SJCRH30 (cell line): ENCODE measurements at places on chromosomes 1 and 21.

- DNase-seq, result no peak
These were observed 69.0 kb downstream of the ITPKB start for GRCh38 chr1:226670073-226670472.

- no peak for DNase-seq
These were observed 55.5 kb upstream of the DYNLT5 start for GRCh38 chr1:66696771-66697170.

DNA sequence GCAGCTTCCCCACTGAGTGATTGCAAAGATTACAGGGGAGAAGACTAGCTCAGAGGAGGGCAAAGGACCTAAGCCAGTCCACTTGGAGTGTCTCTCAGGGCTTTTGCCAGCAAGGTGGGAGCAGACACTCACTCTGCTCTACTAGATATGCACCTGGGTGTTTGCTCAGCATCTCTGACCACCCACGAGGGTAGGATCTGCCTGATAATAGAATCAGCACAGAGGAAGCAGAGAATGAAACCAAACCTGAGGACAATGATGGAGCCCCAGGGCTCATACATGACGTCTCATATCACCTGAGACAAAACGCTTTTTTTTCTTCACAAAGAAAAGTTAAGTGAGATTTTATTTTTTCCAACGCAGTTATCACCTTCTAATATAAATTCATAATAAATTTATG is 79.4 kb downstream of the RRAGC start:
- no peak for DNase-seq

GRCh38 chr1:205450448-205450847 is 5.4 kb downstream of the BLACAT1 start:
- DNase-seq, result no peak

DNA sequence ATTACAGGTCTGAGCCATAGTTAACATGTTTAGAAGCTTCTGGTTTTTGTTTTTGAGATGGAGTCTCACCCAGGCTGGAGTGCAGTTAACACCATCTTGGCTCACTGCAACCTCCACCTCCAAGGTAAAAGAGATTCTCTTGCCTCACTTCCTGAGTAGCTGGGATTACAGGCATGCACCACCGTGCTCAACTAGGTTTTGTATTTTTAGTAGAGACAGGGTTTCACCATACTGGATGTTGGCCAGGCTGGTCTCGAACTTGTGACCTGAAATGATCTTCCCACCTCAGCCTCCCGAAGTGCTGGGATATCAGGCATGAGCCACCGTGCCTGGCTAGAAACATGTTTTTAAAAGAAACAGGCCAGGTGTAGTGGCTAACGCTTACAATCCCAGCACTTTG is 10.5 kb downstream of the NDUFS5 start:
- DNase-seq, result no peak

- DNase-seq, result peak; percentile 18
These were observed 49.8 kb downstream of the SLC16A1 start for GRCh38 chr1:112906150-112906698.

GRCh38 chr1:118335331-118335732 is 150.3 kb upstream of the SPAG17 start:
- peak; percentile 89 for DNase-seq

DNA sequence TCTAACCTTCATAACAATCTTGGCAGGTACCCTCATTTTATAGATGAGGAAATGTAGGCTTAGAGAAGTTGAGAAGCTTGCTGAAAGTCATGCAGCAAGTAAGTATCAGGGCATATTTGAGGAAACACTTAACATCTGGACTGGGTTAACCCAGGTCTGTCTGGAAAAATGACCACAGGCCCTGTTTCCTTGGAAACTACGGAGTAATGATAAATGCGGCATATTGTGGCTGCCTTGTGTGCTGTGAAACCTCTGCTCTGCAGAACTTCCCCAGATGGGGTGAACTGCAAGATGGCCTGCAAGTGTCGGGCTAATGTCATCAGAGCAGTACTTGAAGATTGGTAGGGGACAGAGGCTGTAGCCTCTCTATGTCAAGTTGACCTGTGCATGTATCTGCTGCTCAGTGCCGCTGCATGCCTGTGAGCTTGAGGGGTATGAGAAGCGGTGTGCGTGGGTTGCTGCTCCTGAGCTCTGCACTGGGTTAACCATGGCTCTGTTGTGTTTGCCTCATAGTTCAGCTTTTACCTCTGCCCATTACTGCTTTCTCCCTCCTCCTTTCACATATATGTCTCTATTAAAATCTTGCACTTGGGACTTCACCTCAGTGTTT is 83.1 kb downstream of the WDR3 start:
- DNase-seq, result no peak

- DNase-seq, result peak; percentile 85
These were observed 31.1 kb downstream of the ALG14 start for GRCh38 chr1:95041491-95042165.

- no peak for DNase-seq
These were observed 32.3 kb downstream of the SLC2A1 start for GRCh38 chr1:42926235-42926878.

GRCh38 chr1:170149241-170149640 is 3.5 kb downstream of the NTMT2 start:
- no peak for DNase-seq

DNA sequence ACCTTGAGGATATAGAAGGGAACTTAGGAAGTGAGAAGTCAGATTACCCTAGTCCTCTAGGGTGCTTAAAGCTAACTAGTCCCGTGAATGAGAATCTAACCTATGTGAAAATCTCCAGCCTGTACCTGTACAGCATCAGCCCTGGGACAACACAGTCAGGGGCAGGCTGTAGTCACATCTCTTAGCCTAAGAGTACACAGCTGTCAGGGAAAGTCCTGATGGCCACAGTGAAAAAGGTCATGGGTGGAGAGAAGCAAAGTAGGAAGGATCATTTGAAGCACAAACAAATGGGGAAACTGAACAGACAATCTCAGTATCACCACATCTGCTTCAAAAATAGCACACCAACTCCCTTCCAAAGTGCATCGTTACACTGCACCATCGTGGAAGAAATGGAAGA is 11.7 kb downstream of the CTSK start:
- DNase-seq, result no peak

DNA sequence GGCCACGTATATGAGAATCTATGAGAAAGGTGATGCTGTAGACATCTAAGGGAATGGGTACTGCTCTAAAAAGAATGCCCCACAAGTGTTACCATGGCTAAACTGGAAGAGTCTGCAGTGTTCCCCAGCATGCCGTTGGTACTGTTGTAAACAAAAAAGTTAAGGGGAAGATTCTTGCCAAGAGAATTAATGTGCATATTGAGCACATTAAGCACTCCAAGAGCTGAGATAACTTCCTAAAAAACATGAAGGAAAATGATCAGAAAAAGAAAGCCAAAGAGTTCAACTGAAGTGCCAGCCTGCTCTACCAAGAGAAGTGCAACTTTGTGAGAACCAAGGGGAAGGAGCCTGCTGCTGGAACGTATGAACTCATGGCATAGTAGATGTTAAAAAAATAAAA is 40.8 kb downstream of the PLPP3 start:
- no peak for DNase-seq

GRCh38 chr1:6343506-6344405 is 49.8 kb downstream of the ACOT7 start:
- DNase-seq, result peak; percentile 95

GRCh38 chr1:207335695-207336363 is 14.4 kb downstream of the CD55 start:
- no peak for DNase-seq

DNA sequence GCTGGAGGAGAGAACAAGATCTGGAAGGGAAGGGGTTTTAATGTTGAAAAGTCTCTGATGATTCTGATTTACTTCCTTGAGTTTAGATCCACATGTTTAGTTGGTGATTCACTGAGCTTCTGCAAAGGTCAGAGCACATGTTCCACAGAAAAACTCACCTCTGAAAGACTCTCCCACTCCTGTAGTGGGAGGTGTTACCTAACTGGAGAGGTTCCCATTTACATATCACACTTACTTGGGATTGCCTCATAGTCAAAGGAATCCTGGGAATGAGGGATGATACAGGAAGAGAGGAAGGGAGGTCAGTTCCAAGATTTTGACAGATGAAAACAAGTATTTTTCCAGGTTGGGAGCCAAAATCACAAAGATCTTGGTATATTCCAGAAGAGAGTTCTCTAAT is 2.7 kb upstream of the NTNG1 start:
- no peak for DNase-seq

- DNase-seq, result no peak
These were observed 2.9 kb upstream of the GPR25 start for GRCh38 chr1:200869753-200870391.

- DNase-seq, result no peak
These were observed 84.5 kb downstream of the RPS6KC1 start for GRCh38 chr1:213135572-213135971.

DNA sequence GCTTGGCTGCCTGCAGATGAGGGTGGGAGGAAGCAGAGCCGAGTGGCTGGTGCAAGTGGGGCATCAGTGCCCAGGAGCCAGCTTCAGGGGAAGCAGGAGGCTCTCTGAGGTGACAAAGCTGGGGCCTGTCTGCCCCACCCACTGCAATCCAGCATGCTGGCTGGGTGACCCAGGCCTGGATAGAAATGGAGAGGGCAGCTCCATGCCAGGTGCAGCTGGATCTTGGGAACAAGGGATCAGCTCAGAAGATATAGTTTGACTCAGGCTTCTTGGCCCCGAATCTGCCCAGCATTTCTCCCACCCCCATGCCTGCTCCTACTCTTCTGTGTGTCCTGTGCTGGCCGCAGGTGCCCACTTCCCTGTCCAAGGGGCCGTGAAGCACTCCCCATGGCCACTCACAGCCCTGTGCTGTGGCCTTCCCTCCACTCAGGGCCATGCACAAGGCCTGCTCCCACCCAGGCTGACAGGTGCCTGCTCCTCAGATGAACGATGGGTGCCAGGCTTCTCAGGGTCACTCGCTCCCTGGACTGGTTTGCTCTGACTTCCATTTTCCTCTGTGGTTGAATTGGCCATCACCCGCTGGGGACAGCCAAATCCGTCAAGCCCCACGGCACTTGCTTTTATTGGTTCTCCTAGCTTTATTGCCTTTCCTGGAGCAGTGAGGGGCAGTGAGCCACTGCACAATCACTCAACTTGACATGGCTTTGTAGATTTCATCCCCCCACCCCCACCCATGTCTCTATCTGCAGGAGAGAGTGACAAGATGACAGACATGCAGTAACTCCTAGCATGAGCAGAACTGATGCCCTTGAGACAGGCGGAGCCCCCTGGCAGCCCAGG is 174.8 kb upstream of the VAMP3 start:
- DNase-seq, result no peak

- no peak for DNase-seq
These were observed 256.8 kb upstream of the C1orf105 start for GRCh38 chr1:172163498-172164215.

DNA sequence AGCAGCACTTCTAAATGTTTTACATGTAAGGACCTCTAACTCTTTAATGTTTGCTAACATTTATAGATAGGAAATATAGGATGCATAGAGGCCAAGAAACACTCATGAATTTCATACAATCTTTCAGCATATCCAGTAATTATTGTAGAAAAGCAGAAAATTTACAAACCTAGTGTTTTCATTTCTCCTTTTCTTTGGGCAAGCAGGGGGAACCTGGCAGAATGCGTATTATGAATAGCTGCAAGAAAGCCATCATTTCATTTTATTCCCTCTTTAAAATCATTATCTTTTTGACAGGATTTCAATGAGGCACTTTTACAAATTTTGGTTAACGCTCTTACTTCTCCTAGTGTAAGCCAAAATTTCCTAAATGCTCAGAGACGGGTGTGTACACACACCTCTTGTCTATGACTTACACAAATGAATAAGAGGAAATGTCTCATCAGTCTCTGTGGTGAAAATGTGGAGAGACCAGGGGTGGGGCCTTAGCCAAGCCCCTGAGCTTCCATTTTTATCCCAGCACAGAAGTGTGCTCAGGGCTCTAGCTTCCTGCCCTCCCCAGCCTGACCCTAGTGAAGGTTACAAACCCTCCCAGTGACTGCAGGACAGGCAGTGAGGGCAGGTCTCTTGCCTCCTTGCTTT is 91.6 kb downstream of the LRRC8C start:
- no peak for DNase-seq

- peak; percentile 63 for DNase-seq
These were observed 40.2 kb upstream of the ST6GALNAC5 start for GRCh38 chr1:76827066-76827465.

GRCh38 chr1:96981181-96981580 is 259.6 kb downstream of the PTBP2 start:
- DNase-seq, result no peak

GRCh38 chr1:182629499-182630096 is 25.4 kb upstream of the RGS16 start:
- no peak for DNase-seq

GRCh38 chr1:244849189-244849866 is 13.9 kb downstream of the COX20 start:
- no peak for DNase-seq

- DNase-seq, result peak; percentile 65
These were observed 199.0 kb upstream of the DPYD start for GRCh38 chr1:98119796-98120195.
